ENCODE measurements at places on chromosomes 13 and 19. TPM values are rescaled to one million over a fixed set of nuclear protein-coding genes. Genes with fewer than 3 reads are reported as not detected.

The HRC gene
- polyA plus RNA-seq, result not detected

The ZNF844 gene
- polyA plus RNA-seq, result 0.31 TPM

The RNF225 gene
- 0.13 TPM for polyA plus RNA-seq

The KIRREL2 gene
- polyA plus RNA-seq, result 0.21 TPM

The IFNL4 gene
- polyA plus RNA-seq, result not detected

The TRPC4 gene
- polyA plus RNA-seq, result not detected

The ZSWIM9 gene
- 1.3 TPM for polyA plus RNA-seq

The GPR4 gene
- polyA plus RNA-seq, result 0.69 TPM

The S1PR4 gene
- not detected for polyA plus RNA-seq

The KLK15 gene
- not detected for polyA plus RNA-seq

The MBD3L3 gene
- not detected for polyA plus RNA-seq
